ENCODE measurements at places on chromosomes 12 and 14. TPM values are rescaled to one million over a fixed set of nuclear protein-coding genes. Genes with fewer than 3 reads are reported as not detected.
A peak's percentile ranks its signal among the peaks of the same experiment; 100 is the strongest.

DNA sequence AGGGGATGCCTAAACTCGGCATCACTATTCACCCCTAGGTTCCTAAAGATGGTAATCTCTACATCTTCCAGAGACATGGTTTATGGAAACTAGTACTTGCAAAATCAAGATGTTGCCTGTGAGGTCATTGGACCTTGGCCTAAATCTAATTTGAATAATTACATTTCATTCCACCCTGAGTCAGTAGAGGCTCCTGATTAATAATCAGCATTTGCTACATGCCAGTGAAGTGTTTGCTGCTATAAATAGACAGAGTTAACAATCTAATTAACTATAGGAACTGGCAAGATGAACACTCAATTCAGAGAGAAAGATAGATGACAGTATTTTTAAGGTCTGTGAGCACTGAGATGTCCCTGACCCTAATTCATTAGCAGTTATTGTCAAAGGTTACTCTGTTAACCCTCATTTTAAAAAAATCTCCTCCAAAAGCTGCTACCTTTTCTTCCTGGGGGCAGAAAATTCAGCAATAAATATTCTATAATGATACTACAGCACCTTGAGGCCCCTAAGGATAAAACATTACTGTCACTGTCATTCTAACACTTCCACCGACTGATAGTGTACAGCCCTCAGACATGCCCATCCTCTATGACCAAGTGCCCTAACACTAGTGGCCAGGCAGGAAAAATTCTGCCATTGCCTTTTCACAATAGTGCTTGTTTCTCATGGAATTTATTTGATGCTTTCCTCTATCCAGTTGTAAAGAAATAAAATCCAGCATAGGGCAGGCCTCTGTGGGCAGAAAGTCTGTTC is 65.7 kb upstream of the CCDC196 start:
- DNase-seq, result no peak

GRCh38 chr12:79407671-79408622 is 282.8 kb downstream of the PAWR start:
- DNase-seq, result peak; percentile 9

Gene PTPN21
- total RNA-seq, result 25.3 TPM

Gene ANO2
- 1.9 TPM for total RNA-seq

GRCh38 chr12:123748161-123748560 is 13.9 kb upstream of the DNAH10 start:
- DNase-seq, result no peak

Gene CLEC7A
- not detected for total RNA-seq

GRCh38 chr12:94987076-94987669 is 16.3 kb downstream of the NDUFA12 start:
- DNase-seq, result no peak

DNA sequence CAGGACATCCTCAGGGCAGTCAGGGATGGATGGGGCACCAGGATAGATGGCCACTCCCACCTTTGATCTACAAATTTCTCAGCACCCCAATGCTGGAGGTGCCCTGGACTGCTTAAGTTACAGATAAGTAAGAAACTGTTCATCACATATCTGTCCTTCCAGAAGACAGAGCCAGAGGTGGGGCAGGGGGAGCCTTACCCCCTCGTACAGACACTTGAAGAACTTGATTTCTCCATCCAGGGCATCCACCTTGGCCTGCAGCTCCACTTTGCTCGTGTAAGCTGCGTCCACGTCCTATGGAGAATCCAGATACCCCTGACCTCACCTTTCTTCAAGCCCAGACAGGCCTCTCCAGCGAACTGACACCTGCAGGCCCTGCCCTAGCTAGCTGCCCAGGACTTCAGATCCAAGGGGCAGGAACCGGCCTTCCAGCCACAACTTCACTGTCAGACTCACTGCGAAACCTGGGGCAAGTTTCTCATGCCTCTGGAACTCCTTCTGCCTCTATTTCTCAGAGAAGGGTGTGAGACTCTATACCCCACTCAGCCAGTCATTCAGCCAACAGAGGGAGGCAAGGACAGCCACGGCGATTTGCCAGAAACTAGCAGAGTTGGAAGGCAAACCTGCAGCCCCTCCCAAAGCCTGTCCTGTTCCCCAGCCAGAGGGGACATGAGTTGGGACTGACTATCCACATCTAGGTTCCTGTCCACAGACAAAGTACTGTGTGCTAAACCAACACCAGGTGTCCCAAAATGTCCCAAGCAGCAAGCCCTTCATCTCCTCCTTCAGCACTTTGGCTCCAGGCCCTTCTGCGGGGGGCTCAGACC is 3.8 kb downstream of the KRT73 start:
- DNase-seq, result no peak

DNA sequence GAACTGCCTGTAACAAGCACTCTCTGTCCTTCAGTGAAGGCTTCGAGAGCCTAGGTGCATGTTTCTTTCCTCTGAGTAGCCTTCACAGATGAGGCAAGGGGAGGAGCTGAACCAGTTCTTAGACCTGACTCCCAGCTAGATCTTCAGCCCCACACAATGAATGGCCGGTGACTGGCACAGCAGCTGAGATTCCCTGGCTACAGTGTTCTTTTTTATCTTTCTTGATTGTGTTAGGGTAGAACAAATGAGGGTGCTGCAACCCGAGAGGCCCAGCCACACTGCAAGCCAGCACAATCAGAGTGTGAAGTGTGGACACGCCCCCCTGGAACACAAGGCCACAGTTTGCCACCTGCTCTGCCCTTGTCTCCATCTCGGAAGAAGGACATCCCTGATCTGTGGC is 19.1 kb upstream of the COL2A1 start:
- DNase-seq, result no peak

- DNase-seq, result no peak
These were observed 691.8 kb downstream of the TMEM121 start for GRCh38 chr14:106218174-106218573.

Measured in neural crest cell (in vitro differentiated cells).